Fibroblast of skin of back (primary cell): ENCODE measurements at places on chromosomes 3 and 15.
A peak's percentile ranks its signal among the peaks of the same experiment; 100 is the strongest.

- DNase-seq: no peak
These were observed 19.3 kb downstream of the CLSTN2 start for GRCh38 chr3:139954146-139954860.

DNA sequence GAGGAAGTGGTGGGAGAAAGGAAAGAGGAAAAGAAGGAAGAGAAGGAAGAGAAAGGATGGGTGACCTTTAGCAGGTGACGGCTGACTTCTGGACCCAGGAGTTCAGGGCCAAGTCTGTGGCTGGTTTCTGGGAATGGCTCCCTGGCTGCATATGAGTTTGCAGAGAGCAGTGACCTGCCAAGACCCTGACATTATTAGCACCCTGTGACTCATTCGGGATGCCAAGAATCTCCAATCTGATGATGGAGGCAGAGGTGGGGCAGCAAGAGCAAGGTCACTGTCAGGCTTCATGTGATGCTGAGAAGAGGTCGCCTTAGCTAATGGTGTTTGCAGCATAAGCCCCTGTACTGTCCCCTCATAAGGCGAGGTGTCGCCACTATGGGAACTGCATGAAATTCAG, 42.6 kb downstream of the MYZAP start:
- DNase-seq: no peak

- peak; percentile 83 for DNase-seq
These were observed 26.2 kb downstream of the ATOSA start for GRCh38 chr15:52652984-52653383.

- DNase-seq: no peak
These were observed 109.9 kb downstream of the FMN1 start for GRCh38 chr15:33084661-33085060.

- DNase-seq: peak; percentile 66
These were observed 442.7 kb upstream of the NR2F2 start for GRCh38 chr15:95887666-95888390.

DNA sequence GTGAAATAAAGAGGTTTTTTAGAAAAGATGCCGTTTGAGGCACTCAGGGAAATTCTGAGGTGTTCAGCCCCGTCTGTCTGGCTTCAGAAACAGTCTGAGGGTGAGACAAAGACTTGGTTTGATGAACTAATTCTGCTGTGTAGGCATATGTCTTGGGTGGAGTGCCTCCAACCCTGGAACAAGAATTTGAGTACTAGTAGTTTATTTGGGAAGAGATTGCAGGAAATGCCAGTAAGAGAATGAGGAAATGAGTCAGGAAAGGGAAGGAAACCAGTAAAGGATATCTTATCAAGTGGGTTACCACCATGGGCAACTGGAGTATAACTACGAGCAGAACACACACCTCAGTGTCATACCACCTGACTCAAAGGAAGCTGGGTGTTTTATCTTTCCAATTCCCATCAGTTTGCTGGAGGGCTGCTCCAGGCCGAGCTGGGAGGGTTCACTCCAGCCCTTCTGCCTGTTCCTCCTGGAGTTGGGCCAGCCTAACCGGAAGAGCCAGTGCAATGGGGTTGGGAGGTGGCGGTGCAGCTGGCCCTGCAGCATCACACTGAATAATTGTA, 75.3 kb downstream of the TGFBR2 start:
- peak; percentile 46 for DNase-seq

GRCh38 chr3:178584722-178585380, 48.6 kb downstream of the KCNMB2 start:
- no peak for DNase-seq

- no peak for DNase-seq
These were observed 130.7 kb downstream of the EBLN2 start for GRCh38 chr3:73192036-73192738.

GRCh38 chr15:67359431-67360079, 105.0 kb downstream of the IQCH start:
- DNase-seq: no peak

GRCh38 chr3:63047068-63047467, 171.9 kb upstream of the CADPS start:
- DNase-seq: no peak

- DNase-seq: peak; percentile 68
These were observed 19.1 kb downstream of the TTC21A start for GRCh38 chr3:39126532-39127071.

DNA sequence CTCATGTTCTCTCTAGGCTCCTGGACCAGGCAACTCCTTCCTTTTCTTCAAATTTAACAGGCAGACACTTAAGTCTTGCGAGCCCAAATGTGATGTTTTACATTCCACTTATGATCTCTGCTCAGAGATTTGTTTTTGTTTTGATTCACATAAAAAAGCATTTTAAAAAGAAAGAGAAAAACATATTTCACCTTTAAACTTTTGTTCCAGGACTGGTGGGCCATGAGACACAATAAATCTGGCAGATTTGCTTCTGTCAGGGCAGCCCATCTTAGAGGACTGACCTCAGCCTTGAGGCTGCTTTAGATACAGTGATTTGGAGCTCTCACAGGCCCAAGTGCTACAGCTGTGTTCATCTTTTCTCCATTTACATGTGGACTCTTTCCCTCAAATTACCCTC, 52.0 kb downstream of the CMSS1 start:
- no peak for DNase-seq

GRCh38 chr15:38059665-38060064, 125.2 kb downstream of the TMCO5A start:
- peak; percentile 89 for DNase-seq

GRCh38 chr15:52011711-52012144, 7.3 kb upstream of the MAPK6 start:
- DNase-seq: no peak

GRCh38 chr15:61712129-61712759, 348.0 kb downstream of the VPS13C start:
- no peak for DNase-seq

DNA sequence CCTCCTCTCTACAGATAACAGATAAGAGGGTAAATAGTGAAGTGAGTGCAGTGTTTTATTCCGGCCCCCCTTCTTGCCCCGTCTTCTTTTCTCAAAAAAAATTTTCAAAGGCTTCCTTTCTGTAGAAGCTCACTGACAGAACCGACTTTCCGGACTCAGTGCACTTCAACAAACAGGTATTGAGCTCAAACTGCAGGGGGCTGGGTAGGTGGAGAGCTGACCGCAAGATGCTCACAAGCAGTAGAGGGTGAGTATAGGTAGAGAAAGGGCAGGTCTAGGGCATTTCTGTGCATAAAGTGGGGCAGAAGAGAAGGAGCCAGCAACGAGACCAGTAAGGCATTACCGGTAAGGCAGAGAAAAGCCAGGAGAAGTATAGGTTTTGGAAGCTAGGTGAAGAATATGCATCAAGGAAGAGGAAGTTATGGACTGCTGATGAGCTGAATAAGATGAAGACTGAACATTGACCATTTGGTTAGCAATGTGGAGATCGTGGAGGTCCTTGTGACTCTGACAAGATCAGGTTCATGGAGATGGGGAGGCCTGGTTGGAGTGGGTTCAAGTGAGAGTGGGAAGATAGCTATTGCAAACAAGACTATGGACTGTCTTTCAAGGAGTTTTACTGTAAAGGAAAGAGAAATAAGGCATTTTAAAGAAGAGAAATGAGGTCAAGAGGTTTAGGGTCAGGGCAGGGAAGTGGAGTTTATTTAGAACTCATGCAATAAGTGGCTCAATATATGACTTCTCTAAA, 97.4 kb downstream of the ST6GAL1 start:
- DNase-seq: no peak

GRCh38 chr3:18076301-18076700, 333.9 kb upstream of the TBC1D5 start:
- DNase-seq: no peak

- peak; percentile 19 for DNase-seq
These were observed 243.5 kb downstream of the NFKBIZ start for GRCh38 chr3:102092617-102093466.

DNA sequence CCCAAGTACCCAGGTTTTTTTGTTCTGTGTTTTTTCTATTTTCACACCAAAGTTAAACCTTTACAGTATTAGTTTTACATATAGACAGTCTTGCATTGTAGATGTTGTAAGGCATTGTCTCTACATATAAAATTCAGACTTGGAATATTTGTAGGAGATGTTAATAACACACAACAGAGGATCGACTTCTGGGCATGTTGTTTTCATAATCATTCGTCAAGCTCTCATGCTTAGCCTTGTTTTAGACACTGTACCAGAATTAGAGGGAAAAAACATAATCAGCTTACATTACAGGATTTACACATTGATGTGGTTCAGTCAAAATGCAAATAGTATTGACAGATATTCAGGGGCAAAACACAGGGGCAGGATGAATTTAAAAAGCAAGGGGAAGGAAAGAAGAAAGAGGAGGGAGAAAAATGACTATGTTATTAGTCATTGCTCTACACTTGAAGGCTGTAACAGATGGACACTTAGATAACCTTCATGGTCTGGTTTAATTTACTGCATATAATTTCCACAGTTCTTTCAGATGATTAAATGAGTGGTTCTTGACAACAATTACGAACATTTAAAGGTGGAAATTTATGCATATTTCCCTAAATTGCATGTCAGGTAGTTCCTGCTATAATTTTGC, 7.5 kb downstream of the CMSS1 start:
- DNase-seq: peak; percentile 45

DNA sequence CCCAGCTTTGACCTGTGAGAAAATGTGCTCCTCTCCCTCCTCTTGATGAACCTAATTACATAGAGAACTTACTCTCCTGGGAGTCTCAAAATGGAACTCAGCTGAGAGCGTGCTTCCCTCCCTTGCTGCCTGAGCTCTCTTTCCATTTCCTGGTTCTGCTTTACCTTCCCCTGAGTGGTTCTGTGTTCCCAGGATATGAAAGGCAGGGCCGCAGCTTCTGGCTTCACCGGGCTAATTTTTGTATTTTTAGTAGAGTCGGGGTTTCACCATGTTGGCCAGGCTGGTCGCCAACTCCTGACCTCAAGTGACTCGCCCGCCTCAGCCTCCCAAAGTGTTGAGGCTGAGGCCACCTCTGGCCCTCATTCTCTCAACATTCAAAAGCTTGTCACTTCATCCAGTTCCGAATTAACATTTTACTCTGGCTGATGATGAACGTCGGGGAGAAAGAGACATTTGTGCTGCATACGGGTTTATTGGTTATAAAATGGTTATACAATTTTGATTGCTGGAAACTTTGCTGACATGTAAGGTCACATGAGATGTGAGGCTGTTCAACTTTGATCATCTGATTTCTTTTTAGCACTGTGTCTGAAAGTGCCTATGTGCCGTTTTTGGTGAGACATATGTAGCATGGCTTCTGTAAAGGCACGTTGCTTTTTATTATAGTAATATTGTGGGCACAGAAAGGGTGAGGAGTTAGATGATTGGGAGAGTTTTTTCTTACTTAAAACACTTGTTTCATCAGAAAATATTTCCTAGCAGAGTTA, 6.6 kb downstream of the PLS1 start:
- no peak for DNase-seq
